ENCODE measurements at places on chromosomes 5 and 9.

DNA sequence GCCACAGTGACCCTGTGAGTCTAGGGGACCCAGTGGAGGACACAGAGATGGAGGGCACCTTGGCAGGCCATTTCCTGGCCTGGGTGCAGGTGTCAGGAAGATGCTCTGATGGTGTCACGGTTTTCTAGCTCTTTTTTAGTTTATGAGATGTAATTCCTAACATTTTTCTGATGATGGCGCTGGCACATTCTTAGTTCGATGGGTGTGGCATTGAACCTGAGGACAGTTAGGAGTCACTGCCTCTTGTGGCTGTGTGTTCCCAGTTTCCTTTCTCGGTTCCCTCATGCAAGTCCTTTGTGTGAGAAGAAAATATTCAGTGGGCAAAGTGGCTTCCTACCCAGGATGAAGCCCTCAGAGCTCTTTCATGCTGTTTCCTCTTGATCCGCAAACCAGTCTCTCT is 129.4 kb upstream of the ICE1 start:
- no peak for DNase-seq

DNA sequence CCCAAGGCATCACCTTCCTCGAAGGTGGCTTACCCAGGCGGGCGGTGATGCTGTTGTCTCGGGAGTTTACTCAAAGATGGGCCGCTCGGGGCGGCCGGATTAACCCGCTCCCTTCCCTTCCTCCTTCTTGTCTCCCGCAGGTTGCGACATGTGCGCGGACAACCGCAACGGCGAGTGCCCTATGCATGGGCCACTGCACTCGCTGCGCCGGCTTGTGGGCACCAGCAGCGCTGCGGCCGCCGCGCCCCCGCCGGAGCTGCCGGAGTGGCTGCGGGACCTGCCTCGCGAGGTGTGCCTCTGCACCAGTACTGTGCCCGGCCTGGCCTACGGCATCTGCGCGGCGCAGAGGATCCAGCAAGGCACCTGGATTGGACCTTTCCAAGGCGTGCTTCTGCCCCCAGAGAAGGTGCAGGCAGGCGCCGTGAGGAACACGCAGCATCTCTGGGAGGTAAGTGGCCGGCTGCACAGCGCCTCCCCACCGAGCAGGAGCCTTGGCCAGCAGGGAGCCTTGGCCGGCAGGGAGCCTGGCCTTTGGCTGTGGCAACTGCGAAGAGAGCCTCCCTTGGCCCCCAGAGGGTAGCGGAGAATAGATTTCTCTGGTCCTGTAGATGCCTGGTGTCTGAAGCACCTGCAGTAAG is 10.6 kb downstream of the PRDM6 start:
- DNase-seq, result peak; percentile 45

GRCh38 chr5:85896514-85896913 is 721.2 kb upstream of the COX7C start:
- DNase-seq, result no peak

DNA sequence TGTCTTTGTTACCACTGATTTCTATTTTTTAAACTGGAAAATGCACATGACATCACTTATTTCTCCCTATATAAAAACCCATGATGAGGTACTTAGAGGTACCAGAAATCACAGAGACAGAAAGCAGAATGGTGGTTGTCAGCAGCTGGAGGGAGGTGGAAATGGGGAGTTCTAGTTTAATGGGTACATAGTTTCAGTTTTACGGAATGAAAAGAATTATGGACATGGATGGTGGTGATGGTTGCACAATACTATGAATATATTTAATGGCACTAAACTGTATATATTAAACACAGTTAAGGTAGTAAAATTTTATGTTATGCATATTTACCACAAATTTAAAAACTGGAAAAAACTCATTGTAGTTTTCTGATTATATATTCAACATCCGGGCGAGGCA is 50.5 kb upstream of the CPEB4 start:
- DNase-seq, result no peak

DNA sequence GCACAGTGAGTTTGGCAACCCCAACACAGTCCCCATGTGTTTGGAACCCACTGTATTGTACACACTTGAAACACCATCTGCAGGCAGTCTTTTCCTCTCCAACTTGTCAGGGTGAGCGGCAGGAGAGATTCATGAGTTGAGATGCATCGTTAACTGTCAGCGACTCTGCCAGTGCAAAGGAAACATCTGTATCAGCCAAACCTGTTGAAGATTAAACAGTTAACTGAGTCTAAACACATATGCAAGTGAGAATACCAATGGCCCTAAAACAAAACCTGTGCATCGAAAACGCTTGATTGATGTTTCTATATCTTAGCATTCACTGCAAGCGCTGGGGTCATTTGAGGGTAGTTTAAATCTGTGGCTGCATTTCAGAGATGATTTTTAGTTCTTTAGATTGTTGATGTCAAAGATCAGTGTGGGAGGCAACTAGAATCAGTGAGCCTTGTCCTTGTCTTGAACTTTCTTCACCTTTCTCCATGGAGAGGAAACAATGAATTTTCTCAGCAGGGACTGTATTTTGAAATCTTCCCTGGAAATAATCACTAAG is 41.3 kb upstream of the PAM start:
- DNase-seq, result no peak

- DNase-seq, result no peak
These were observed 49.4 kb downstream of the NUP214 start for GRCh38 chr9:131174681-131175239.

DNA sequence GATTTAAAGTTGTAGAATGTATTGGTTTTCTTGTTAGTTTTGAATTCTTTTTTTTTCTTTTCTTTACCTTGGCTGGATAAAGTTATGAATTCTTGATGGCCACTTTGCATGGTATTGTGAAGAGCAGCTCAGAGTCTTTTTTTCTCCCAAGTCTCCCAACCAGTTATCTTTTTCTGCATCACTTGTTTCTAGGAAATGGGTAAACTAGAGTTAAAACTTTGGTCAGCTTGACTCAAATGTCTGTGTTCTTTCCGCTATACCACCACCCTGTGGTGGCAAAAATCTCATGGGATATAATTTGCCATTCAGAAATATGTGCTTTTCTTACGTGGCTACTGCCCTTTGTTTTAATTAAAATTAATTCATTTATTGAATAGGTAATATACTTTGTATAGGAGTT is 113.2 kb downstream of the UNC13B start:
- DNase-seq, result no peak

DNA sequence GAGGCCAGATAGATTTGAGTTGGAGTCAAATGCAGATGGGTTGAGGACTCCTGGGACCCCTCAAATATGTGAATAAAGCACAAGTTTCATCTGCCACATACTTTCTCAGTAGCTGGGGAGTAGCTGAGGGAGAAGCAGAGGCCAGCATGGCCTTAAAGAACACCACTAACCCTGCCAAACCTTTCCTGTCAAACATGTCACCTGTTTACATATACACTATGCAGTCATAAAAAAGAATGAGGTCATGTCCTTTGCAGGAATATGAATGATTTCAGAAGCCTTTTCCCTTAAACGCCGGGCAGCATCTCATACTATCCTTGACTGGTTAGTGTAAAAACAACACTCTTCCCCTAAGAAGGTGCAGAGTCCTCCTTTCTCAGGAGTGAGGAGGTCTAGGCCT is 25.2 kb upstream of the HSD17B4 start:
- DNase-seq, result no peak

DNA sequence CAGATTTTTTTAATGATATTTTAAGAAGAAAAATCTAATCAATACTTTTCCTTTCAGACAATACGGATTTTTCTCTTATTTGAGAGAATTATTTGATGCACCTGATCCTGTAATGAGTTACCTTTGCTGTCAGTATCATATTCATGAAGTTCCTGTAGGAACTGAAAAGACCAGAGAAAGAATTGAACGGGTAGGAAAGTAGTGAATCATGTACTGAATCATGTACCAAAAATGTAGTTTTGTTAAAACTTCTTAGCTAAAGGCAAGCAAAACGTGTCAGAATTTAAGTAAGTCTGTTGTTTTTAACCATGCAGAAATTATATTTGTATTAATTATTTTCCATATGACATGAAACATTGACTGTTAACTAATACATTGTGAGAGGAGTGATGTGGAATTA is 56.6 kb downstream of the SMC5 start:
- DNase-seq, result peak; percentile 50

DNA sequence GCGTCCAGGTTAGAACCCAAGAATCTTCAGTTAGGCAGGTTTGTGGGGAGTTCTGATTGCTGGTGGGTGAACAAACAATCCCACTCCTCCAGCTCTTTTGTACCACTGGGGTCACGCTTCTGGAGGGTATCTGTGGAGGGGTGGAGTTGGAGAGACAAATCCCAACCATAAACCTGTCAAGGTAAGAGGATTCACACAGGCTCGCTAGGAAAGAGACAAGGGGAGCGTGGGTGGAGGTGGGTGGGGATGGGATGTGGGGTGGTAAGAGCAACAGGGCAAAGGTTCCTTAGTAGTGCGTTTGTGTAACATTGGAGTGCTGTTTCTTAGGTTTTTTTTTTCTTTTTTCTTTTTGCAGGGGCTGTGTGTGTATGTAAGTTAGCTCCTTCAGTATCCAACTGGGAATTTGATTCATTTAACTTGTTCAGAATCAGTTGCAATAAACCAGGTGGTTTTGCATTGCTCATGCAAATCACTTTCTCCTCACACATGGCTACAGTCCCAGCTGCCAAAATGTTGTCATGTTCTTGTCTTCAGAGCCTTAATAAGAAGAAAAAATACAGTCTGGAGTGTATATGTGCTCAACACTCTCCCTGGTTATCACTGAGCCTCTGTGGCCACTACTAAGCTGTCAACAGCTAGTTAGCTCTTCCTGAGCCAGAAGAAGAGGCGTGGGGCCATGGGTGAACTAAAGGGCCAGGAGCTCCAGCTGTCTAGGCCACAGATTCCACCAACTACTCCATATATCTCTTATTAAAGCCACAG is 164.0 kb upstream of the RAD23B start:
- DNase-seq, result no peak

GRCh38 chr5:93395010-93395409 is 186.0 kb downstream of the NR2F1-AS1 start:
- DNase-seq, result no peak

DNA sequence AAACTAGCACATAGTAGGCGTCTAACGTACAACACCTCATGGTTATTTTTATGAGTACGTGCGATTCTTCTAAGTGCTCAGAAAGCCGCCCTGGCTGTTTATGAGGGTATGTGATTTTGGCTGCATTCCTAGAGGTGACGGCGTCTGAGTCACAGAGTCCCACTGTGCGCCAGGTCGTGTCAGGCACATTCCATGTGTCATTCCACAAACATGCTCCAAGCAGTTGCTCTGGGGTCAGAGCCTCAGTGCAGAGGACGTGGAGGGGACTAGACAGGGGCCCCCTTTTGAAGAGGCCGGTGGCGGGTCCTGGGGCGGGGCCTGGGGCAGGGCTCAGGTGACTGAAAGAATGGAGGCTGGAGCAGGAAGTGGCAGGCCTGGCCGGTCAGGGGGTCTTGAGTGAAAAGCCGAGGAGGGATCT is 51.9 kb downstream of the NEK6 start:
- DNase-seq, result peak; percentile 94

GRCh38 chr9:3018691-3019230 is 174.9 kb upstream of the PUM3 start:
- DNase-seq, result no peak

- DNase-seq, result peak; percentile 11
These were observed 5.2 kb upstream of the FCN1 start for GRCh38 chr9:134922932-134923240.

DNA sequence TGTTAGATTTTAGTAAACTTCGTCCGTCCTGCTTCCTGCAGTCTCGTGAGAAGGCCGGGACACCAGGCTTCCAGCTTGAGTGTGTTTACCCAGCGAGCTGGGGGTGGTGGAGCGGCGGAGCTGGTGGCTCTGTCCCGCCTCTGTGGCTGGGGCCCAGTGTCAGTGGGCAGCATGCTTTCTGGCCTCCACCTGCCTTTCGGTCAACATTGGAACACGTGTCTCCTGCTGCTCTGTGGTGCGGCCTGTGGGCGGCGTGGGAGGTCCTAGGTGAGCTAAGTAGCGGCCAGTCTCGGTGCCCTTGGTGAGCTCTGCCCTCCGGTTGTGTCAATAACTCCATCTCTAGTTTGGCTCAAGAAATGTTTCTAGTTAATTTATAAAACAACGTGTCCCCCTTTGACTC is 125.9 kb downstream of the GADD45G start:
- DNase-seq, result no peak

- no peak for DNase-seq
These were observed 14.2 kb upstream of the PALM2AKAP2 start for GRCh38 chr9:109765830-109766229.

DNA sequence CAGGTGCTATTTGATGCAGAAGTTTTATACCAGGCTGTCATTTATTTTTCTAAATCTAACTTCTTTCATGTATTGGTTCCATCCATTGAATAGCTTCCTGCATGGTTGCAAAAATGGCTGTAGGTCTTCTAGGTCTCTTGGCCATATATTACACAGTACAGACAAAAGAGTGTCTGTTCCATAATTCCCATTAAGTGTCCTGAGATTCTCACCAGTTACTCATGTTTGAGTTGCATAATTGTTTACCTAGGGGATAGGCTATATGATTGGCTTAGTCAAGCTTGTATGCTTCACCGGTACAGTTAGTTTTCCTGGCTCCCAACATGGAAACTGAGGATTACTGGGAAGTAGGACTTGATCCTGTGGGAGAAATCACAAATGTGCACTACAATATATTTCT is 399.4 kb upstream of the NUDT12 start:
- DNase-seq, result no peak

DNA sequence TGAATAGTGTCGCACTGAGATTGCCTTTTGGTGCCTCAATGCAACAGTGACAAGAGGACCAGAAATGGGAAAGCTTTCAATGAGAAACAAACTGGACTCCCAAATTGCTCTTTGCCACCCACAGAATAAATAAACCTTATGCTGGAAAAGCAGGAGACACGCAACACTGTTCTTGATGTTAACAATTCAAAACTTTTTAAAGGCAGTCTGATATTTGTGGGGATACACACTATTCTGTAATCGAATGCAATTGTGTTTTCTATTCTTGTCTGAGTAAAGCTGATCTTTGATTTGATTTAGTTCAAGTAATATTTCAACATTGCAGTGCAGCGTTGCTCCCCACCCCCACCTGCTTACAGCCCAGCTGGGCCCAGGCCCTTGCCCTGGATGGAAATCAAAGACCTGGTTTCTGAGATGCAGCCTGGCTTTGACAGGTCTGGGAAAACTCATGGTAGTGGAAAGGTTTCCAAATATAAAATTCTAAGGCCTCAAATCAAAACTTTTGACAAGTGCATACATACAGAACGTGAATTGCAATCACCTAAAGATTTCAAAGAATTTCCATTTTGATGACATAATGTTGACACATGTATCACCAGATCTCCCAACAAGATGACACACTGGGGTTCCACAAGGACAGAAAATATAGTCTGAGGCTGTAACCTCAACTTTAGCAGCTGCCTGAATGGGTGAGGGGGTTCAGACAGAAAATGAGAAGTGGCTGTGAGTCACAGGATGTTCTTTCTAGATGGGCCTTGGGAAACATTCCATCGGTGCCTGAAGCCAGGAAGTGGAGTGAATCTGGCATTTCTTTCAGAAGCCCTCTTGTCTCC is 55.1 kb downstream of the ABCA1 start:
- DNase-seq, result peak; percentile 51
